ENCODE measurements at places on chromosomes 3 and 15.

- H3K4me1 ChIP-seq, result peaks cover 30% of the 10 kb centered on the region
- no peaks in the 10 kb centered on the region for H3K36me3 ChIP-seq
- no peak overlapping the region for H3K27ac ChIP-seq
- no peak overlapping the region for H3K4me3 ChIP-seq
- no peak for DNase-seq
These were observed 17.2 kb downstream of the FLNB start for GRCh38 chr3:58025406-58025805.

DNA sequence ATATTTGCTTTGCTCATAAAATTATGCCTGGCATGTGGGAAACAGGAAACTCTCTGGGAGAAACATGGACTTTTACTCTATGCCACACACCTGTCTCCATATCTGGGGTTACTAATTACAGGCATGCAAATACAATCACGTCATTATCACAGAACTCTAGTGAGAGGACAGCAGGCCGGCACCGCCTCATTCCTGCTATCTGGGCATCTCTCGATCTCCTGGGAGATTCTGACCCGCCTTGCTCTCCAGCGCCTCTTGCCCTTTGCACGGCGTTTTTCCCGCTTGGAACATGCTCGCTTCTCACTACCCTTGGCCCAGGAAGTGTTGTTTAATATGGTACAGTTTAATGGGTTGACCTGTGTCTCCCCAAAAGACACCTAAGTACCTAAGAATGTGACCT, 45.4 kb upstream of the PARL start:
- no peak overlapping the region for H3K4me3 ChIP-seq
- H3K27me3 ChIP-seq, result no peaks in the 10 kb centered on the region
- H3K36me3 ChIP-seq, result no peaks in the 10 kb centered on the region
- DNase-seq, result no peak

GRCh38 chr15:31477851-31478701, 151.4 kb downstream of the KLF13 start:
- no peak overlapping the region for H3K27ac ChIP-seq
- no peak overlapping the region for H3K4me3 ChIP-seq
- H3K36me3 ChIP-seq, result no peaks in the 10 kb centered on the region
- peaks cover 4% of the 10 kb centered on the region for H3K4me1 ChIP-seq
- no peak for DNase-seq

- H3K27ac ChIP-seq, result no peak overlapping the region
- DNase-seq, result no peak
- no peaks in the 10 kb centered on the region for H3K36me3 ChIP-seq
- no peaks in the 10 kb centered on the region for H3K27me3 ChIP-seq
These were observed 137.1 kb upstream of the TSC22D2 start for GRCh38 chr3:150270883-150271590.

Measured in testis (tissue), 5 donors.